ENCODE measurements at places on chromosomes 12 and 14.

- DNase-seq = no peak
Measured at GRCh38 chr14:87799400-87799799, 193.6 kb downstream of the GALC start.

DNA sequence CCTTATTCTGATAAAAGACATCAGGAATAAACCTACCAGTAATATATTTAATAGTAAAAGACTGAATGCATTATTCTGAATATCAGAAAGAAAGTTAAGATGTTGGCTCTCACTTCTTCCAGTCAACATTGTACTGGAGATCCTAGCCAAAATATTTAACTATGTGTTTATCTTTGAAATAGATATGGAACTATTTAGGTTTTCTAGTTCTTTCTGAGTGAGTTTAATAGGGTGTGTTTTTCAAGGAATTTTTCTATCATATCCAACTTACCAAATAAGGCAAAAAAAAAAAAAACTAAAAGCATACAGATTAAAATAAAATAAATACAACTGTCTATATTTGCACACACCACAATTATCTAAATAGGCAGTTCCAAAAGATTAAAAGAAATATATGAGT, 478.9 kb upstream of the LMO3 start:
- no peak for DNase-seq

GRCh38 chr12:100398307-100398706, 41.4 kb downstream of the SLC17A8 start:
- DNase-seq = no peak

GRCh38 chr14:71492346-71492745, 439.9 kb upstream of the RGS6 start:
- no peak for DNase-seq

- DNase-seq = no peak
Measured at GRCh38 chr14:75224561-75224960, 48.1 kb upstream of the TMED10 start.

- no peak for DNase-seq
Measured at GRCh38 chr12:89041078-89041477, 311.2 kb downstream of the DUSP6 start.

- DNase-seq = no peak
Measured at GRCh38 chr14:35286003-35286600, 6.1 kb upstream of the PSMA6 start.

DNA sequence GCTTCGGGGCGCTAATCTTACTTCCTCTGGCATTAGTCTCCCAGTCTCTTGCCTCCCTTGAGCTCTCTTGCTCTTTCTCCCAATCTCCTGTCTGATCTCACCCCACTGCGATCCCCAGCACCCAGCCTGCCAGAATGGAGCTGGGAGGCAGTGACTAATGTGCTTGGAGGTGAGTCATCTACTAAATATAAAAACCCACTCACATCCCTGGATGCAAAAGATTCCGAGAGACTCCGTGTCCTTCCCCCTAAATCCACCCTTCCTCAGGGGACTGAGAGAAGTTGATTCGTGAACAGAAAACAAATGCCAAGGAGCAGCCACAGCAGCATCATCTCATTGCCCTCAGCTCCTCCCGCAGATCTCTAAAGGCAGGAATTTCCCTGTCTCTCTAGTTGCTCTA, 45.7 kb upstream of the KCNA5 start:
- DNase-seq = no peak

- DNase-seq = no peak
Measured at GRCh38 chr12:49470986-49471385, 67.8 kb upstream of the KCNH3 start.

- DNase-seq = no peak
Measured at GRCh38 chr12:101857043-101857558, 20.3 kb upstream of the DRAM1 start.

DNA sequence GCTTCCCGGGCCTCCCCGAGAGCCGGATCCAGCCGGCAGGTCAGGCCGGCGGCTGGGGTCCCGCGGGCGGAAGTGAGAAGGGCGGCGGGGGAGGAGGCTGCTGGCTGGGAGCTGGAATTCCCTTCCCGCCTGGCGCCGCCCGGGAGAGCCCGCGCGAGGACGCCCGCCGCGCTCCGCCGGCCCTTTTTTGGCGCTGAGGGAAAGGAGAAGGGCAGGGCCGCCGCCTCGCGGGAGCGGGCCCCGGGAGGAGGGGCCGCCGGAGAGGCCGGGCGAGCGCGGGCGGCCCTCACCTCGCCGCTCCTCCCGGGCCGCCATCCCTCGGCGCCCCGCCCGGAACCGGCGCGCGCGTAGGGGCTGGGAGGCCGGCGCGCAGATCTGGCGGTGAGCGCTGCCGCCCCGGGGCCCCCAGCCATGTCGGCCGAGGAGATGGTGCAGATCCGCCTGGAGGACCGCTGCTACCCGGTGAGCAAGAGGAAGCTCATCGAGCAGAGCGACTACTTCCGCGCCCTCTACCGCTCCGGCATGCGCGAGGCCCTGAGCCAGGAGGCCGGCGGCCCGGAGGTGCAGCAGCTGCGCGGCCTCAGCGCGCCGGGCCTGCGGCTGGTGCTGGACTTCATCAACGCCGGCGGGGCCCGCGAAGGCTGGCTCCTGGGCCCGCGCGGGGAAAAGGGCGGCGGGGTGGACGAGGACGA, at the start of the genes KLHL42 and MANSC4:
TSS of gene KLHL42 (plus strand) at position 314 of the 692 bp plus-strand sequence. CDS start at position 412, 98 bp downstream.
TSS of gene MANSC4 (minus strand) at position 317 of the 692 bp plus-strand sequence. CDS start 8,960 bp downstream, outside the sequence.
- DNase-seq = peak; percentile 56

DNA sequence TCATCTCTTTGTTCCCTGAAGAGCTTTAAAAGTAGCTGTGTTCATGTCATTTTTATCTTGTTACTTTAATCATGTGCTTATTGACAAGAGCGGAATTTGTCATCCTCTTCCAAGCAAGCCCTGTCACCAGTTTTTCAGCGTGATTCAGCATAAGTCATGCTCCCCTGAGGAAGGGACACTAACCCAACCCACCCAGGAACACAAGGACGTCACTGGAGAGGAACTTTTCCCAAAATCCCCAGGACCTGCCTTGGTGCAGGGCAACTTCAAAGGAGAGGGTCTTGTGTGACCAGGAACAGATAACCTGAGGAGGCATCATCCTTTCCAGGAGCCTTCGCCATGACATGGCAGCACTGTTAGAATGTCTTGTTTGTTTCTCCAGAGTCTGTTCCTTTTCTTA, 107.1 kb upstream of the DIO3 start:
- no peak for DNase-seq

DNA sequence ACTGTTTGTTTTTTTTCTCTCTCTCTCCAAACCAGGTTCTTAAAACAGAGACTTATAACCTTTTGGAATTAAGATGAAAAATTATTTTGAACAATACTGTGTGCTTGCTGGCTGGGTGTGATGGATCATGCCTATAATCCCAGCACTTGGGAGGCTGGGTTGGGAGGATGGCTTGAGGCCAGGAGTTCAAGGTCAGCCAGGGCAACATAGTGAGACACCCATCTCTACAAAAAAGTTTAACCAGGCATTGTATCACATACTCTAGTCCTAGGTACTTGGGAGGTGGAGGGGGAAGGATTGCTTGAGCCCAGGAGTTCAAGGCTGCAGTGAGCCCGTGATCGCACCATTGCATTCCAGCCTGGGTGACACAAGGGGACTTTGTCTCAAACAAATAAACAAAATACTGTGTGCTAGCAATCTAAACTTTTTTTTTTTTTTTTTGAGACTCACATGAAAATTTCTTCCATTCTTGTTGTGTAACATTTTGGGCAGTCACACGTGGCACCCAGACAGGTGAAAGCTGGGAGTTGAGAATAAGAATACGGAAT, 379.6 kb downstream of the ETNK1 start:
- no peak for DNase-seq

- DNase-seq = no peak
Measured at GRCh38 chr12:56242986-56243385, 13.1 kb downstream of the SLC39A5 start.

- DNase-seq = no peak
Measured at GRCh38 chr14:96797582-96798349, 584 bp downstream of the VRK1 start.

DNA sequence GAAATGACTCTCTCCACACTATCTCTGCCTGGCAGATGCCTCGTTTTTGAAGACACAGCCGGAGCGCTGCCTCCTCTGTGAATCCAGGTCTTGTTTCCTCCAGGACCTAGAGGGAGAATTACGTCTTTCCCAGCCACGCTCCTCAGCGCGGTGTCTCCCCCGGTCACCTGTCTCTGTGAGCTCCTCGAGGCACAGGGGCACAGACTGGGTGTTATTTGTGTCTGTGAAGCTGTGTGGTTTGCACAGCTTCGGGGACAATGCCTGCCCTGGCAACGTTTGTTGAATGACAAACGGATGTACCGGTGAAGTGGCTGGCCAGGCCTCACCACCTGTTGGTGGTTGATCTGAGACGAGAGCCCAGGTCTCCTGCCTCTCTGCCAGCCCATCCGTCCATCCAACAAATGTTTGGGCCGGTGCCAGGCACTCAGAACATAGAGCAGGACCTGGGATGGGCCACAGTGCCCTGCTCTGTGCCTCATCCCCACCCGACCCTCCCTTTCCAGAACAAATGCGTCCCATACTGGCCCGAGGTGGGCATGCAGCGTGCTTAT, 6.1 kb downstream of the PTPN6 start:
- DNase-seq = no peak

- no peak for DNase-seq
Measured at GRCh38 chr12:69354172-69354555, 5.4 kb upstream of the YEATS4 start.

DNA sequence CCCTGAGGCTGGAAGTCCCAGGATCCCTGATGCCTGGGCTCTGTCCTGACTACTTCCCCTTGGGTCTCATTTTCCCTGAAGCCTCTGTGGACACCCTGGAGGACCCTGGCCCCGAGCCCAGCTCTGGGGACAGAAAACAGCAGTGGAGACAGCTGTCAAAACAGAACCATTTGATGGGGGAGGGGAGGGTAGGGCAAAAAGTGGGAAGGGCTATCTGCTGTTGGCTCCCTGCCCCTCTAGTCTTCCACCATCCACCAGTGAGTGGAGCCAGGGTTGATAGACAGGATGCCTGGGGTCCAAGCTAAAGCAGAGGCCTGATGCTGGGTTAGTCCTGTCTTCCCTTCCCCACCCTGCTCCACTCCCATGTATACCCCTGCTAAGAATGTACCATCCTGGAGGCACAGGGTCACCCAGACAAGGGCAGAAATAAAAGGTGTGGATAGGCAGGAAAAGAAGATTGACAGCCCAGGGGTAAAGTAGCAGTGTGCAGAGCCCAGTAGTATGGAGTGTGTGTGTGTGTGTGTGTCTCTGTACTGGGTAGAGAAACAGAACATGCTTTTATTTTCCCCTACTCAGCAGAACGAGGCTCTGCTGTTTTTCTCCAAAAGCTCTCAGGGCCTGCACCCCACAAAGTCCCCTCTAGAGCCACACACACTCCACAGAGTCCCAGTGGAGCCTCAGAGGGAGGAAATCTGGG, 9.8 kb downstream of the ZNF385A start:
- peak; percentile 91 for DNase-seq

DNA sequence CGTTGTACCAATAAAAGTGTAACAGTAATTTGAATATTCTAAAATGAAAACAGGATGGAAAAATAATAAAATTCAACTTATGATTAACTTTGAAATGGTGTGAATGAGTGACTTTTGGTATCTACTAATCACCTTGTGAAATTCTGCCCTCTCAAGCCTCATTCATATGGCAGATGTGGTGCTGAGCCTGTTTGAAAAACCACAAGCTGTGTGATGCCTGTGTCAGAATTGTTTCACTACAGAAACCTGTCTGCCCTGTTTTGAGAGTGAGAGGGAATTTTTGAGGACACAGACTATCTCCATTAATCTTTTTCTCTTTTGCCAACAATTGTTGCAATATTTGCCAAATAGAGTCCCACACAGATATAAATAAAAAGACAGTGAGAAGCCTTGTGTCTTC, 3.9 kb upstream of the RNU6-7 start:
- no peak for DNase-seq

DNA sequence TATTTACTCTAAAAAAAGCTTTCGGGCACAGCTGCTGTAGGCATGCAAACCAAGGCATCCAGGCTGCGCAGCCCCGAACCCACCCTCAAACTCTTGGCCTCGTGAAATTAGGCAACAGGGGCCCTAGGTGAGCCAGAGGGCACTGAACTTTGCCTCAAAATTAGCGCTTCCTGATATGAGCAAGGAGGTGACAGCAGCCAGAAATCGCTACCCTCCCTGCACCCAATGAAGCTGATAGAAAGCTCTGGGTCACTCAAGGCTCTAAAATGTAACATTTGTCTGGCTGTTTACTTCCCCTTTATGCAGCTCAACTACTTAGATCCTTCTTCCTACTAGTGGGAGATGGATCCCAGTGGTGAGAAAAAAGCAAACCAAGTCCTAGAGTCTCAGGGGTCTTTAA, 61.8 kb downstream of the PITPNM2 start:
- DNase-seq = no peak

GRCh38 chr14:103625356-103626095, 3.5 kb upstream of the KLC1 start:
- DNase-seq = no peak

DNA sequence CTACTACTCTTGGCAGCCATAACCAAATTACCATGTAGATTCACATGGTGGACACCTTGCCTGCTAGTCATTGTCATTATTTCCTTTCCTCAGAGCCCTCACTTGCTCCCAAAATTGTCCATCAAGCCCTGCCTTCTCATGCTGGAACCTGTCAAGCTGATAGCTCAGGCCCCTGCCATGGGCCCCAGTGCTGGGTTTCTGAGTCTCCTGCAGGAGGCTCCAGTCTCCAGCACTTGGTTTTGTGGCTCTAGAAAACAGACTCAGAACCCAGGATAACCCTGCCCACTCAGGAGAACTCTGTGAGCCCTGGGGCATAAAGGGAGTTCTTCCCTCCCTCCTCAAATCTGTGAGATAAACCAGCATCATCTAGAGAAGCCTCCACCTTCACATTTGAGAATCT, 10.8 kb downstream of the KRT71 start:
- DNase-seq = no peak

DNA sequence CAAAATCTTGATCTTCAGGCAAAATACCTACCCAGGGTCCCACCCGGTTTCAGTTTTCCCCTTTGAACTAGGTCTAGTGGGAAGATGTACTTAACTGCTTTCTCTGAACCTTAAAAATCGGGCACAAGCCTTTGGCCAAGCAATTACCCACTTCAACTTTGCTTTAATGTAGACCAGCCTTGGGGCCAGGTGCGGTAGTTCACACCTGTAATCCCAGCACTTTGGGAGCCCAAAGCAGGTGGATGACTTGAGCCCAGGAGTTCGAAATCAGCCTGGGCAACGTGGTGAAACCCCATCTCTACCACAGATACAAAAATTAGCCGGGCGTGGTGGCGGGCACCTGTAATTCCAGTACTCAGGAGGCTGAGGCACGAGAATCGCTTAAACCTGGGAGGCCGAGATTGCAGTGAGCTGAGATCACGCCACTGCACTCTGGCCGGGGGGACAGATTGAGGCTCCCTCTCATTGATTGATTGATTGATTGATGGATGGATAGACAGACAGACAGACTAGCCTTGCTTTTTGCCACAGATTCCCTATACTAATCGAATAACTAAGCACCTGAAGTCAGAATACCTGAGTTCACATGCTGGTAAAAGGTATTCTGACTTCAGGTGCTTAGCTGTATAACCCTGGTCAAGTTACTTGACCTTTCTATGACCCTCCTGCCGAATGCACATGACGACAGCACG, 1.9 kb downstream of the CLIP1 start:
- no peak for DNase-seq

GRCh38 chr12:47271800-47272239, 192.1 kb upstream of the AMIGO2 start:
- no peak for DNase-seq

Data from COR-L47 (cell line).